ENCODE measurements at places on chromosomes 1 and 21.

DNA sequence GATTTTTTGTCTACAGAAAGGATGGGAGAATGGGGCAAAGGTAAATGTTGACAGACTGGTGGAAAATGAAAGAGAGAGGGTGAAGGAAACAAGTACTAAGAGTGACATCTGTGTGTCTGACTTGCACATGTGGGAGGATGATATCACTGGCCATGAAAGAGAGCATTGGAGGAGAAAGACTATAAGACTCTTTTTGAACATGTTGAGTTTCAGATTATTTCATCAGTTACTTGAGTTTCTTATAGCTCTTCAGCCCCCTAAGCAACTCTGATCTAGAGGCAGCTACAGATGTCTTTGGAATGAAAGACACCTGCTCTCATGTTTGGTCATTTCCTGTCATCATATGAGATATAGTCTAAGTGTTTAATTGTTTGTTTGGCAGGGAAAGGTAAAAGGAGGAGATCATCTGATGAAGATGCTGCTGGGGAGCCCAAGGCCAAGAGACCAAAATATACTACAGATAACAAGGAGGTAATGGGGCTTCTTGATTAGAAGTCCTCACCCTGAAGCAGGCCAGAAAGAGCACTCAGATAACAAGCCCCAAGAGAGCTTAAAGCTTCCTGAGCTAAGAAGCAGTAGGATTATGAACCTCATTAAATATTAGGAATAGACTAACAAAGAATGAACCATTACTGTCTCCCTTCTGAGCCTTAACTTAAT, 4.5 kb downstream of the POLR3C start:
- no peak for DNase-seq

DNA sequence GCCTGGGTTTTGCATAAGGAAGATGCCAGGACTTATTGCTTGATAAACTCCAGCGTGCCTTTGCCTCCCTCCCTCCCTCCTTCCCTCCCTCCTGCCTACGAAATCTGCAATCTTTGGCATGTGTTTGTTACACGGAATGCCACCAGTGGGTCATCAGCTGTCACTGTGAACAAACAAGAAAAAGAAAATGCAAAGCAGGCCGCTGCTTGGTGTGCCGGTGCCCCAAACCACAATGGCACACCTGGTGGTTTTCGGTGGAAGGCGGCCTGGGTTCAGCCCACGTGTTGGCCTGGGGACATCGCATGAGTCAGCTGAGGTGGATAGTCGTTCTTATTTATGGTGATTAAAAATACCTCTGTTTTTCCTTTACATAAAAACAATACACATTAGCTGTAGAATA, 16.3 kb upstream of the IFNLR1 start:
- DNase-seq, result no peak

DNA sequence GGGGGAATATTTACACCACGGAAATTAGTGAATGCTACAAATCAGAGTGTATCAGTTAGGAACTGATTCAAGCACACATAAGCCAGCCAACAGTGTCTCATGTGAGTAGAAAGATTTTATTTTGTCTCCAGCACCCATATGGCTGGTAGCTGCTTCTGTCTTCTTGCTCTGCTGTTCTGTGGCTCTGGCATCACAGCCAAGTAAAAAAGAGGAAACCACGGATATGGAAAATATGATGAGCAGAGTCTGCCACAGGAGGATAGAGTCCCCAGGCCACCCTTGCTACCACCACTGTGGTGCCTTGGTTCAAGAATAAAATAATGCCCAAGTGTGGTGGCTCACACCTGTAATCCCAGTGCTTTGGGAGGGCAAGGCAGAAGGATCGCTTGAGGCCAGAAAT, 53.6 kb upstream of the SPOCD1 start:
- DNase-seq, result no peak

GRCh38 chr1:178694923-178695525, 30.0 kb upstream of the RALGPS2 start:
- DNase-seq, result no peak

DNA sequence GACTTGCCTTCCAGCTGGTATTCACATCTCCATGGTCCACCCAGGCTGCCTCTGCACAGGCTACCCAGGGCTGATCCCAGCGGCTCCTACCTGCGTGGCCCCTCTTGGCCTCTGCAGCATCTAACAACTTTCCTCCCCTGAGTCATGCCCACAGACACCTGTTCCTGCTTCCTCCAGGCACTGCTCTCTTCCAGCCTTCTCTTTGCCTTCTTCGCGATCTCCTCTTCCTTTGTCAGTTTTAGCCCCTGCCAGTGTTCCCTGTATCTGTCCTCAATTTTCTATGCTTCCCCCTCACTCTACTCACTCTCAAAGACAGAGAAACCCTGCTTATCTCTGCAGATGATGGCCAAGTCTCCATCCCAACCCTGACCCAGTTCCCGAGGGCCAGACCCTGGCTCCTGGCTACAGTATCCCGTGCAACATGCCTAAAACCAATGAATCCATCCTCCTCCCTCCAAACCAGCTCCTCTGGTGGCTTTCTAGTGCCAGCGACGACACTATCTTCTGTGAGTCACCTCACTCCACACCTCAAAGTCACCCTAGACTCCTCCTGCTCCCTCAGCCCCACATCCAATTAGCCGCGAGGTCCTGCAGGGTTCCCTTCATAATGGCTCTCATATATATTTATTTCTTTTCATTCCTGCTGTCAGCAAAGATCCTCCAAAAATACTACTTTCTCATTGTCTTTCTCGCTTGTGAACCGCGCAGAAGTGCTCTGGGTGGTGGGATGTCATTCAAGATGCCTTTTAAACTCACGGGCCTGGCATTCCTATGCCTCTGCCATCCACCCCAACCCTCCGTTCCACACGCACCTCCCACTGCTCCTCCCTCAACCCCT, 259.2 kb downstream of the TOMM20 start:
- no peak for DNase-seq

- DNase-seq, result peak; percentile 8
These were observed 7.0 kb upstream of the POFUT2 start for GRCh38 chr21:45294509-45295291.

DNA sequence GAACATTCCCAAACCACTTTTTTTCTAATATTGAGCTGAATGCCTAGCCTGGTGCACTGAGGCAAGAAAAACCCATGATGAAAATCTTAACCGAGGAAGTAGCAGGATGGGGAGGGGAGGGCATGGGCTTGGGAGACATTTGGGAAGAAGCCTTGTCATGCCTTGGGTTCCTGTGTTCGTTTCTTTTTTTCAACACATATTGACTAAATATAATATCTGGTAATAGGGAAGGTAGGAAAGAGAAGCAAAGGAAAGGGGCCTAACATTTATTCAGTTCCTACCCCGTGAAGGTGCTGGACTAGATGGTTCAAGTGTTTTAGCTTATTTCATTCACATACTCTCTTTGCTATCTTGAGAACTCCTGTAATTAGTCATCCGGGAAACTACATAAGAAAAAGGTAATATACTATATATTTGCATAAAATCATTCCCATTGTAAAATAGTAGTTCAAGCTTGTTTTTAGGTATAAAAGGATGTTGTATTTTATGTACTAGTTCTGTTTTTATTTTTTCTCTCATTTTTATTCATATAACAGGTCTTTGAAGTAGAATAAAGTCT, 62.1 kb downstream of the ST3GAL3 start:
- DNase-seq, result no peak

GRCh38 chr1:180937624-180938225, 25.0 kb downstream of the KIAA1614 start:
- DNase-seq, result no peak

GRCh38 chr1:185775501-185775900, 41.3 kb downstream of the HMCN1 start:
- no peak for DNase-seq
